Activated T-helper 17 cell treated with anti-CD3 and anti-CD28 coated beads, Interleukin-2, amount 50 U/mL, for 72 hours (primary cell): ENCODE measurements at places on chromosomes 12 and 14.

DNA sequence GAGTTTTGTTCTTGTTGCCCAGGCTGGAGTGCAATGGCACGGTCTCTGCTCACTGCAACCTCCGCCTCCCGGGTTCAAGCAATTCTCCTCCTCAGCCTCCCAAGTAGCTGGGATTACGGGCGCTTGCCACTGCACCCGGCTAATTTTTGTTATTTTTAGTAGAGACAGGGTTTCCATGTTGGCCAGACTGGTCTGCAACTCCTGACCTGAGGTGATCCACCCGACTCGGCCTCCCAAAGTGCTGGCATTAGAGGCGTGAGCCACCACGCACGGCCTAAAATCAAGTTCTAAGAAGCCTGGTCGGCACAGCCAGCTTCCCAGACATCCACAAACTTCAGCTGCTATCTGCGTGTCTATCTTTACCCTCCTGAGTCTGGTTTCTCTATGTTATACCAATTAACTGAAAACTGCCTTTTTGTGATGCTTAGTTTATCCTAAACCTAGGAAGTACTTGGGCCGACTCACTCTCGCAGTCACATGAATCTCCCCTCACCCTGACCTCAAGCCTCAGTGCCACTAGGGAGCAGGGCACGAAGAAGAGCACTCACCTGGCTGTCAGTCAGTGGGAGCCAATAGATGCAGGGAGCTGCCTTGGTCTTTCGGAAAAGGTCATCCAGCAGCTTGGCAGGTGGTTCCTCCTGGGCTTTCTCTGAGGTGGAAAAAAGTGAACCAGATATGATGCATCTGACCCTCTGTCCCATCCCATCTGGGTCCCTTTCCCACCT lies 3.4 kb upstream of the CDH24 start:
- ATAC-seq, result no peak

DNA sequence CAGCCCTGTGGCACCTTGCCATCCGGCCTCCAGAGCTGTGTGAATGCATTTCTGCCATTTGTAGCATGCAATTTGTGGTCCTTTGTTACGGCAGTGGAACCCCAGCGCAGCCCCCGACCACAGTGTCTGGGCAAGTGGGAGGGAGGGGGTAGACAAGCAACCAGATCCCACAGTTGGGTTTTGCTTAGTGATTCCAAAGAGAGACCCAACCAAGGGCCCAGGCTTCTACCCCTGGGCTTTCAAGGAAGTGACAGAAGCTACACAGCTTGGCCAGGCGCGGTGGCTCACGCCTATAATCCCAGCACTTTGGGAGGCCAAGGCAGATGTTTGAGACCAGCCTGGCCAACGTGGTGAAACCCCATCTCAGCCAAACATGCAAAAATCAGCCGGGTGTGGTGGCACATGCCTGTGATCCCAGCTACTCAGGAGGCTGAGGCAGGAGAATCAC lies 17.8 kb downstream of the ZBTB42 start:
- ATAC-seq, result no peak

- ATAC-seq, result peak; percentile 68
Measured at GRCh38 chr12:110382683-110383082, 20.8 kb downstream of the ANAPC7 start.

DNA sequence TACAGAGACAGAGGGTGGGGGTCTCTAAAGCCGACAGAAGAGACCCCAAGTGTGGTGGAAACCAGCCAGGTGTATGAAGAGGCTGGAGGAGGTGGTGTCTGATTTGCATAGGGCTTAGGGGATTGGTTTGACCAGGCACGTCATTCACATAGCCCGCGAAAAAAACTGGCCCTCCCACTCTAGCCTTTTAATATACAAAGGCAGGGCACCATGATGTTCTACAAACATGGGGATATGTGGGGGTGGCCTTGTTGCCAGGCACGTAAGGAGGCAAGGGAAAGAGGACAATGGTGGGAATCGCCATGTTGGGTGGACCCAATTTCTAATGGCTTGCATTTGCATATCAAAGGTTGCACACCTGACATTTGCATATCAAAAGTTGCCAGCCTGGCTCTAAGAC lies 13.2 kb downstream of the LALBA start:
- ATAC-seq, result no peak

- no peak for ATAC-seq
Measured at GRCh38 chr12:57592551-57593165, 1.7 kb downstream of the PIP4K2C start.

DNA sequence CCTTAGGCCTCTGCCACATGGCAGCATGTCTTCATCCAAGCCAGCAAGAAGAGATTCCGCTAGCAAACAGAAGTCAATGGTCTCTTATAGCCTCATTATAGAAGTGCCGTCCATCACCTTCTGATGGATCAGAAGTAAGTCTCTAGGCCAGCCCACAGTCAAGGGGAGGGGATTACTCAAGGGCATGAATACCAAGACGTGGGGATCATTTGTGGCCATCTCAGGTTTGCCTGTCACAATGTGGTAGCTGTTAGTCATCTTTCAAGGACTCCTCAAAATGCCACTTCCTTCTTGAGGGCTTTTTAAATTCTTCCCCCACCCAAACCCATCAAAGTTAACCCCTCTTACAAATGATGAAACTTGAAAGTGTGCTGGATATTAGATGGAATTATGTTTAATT lies 8.1 kb upstream of the ADCY6 start:
- peak; percentile 92 for ATAC-seq

- no peak for ATAC-seq
Measured at GRCh38 chr14:52020161-52020714, 30.9 kb downstream of the RTRAF start.

- peak; percentile 94 for ATAC-seq
Measured at GRCh38 chr12:88241862-88242570, 99.9 kb downstream of the TMTC3 start.

DNA sequence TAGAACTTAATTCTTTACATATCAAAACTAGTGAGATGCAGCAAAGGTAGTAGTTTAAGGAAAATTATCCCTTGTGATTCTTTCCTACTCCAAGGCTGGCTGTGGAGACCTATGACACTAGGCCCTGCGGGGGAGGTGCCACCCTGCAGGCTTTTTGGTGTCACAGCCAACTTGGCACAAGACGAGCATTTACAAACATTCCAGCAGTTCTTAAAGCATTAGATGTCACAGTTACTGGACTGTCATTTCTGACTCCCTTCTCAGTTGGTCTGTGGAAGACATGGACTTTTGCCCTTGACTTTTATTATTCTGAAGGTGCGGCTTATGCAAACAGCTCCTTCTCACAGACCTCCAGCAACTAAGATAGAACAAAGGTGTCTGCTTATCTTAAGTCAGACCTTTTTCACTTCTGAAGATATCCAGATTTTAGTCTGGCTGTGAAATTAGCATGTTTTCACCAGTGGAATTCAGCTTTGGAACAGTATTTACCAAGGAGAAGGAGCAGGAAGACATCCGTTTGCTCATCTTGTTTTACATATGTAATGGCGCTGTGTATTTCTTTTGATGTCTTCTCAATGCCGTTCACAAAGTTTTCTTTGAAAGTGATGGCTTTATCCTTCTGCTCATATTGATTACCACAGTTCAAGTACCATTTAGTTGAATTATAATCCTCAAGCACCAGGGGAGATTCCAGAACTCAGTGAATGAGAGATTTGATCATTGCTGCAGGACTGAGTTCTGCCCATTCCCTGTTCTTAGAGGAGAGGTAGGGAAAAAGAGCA lies 17.9 kb downstream of the SRGAP1 start:
- ATAC-seq, result no peak

- ATAC-seq, result no peak
Measured at GRCh38 chr14:71694591-71695530, 237.4 kb upstream of the RGS6 start.

- ATAC-seq, result no peak
Measured at GRCh38 chr14:43872752-43873655, 634.1 kb downstream of the FSCB start.

DNA sequence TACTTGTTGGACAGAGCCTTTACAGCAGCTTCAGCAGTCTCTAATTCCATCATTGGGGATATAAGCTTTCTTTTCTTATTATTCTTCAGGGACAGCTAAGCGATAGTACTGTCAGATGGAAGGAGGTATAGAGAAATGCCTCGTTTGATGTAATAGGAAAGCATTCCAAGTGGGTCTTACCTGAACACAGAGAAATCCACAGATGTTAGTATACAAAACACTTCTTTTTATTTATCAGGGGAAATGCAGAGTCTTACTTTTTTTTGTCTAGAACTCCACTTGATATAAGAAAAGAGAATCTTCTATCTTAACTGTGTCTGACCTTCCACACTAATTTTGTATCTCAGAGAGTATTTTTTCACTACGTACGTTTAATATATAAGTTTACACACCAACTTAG lies 1.9 kb downstream of the SYT1 start:
- no peak for ATAC-seq

DNA sequence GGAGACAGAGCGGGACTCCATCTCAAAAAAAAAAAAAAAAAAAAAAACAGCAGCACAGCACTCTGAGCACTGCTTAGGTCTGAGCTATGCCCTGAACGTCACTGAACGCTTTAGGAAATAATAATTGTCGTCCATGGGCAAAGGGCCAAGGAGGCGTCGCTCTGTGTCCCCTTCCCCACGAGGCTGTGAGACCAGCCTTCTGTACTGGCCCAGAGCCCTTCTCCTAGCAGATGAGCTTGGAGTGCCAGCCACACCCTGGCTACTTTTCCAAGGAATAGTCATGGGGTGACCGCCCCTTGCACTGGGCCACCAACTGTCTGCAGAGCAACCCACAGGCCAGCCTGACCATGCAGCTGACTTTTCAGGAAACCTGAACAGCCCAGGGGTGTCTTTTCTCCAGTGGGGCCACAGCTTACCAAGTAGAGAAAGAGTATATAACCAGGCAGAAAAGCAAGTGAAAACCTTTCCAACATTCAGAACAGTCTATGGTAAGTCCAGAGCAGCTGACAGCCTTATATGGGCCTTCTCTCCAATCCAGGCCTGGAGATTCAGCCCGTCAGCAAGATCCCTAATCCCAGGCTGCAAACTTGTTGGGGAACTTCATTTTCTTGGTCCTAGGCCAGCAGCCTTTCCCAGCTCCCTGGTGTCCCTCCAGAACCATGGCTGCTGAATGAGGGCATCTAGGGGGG lies 28.5 kb downstream of the CD9 start:
- no peak for ATAC-seq

- ATAC-seq, result no peak
Measured at GRCh38 chr12:127550271-127550670, 716.7 kb upstream of the TMEM132C start.

- no peak for ATAC-seq
Measured at GRCh38 chr14:55328317-55328716, 57.1 kb downstream of the FBXO34 start.

DNA sequence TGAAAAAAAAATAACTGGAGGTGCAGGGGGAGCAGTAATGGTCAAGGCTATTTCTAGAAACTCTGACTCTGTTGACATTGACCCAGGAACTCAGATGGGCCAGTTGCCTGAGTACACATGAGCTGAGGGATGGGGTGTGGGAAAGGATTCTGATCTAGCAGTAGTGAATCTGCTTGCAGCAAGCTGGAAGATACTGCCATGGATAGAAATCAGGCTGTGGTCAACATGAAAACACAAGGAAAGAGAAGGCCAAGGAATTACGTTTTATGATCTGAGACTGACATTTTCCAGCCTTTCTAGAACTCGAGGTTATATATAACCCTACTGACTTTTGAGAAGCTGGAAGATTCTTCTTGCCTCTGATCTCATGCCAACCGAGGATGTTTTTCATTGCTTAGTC lies 90.0 kb downstream of the ANO6 start:
- no peak for ATAC-seq

DNA sequence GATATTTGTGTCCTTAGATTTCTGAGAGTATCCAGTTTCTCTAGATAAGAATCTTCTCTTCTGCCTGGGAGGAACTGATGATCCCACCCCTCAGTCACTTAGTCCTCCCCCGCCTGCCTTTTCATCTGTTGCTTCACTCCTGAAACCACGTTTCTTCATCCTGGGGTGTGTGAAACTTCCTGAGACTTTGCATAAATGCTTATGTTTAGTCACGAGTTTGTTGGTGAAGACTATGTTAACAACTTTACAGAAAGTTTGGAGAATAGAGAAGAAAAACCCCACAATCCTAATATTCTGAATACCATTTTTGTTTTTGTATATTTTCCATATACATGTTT lies 33.2 kb downstream of the MARK3 start:
- ATAC-seq, result peak; percentile 74

- ATAC-seq, result no peak
Measured at GRCh38 chr14:96805956-96806355, 8.8 kb downstream of the VRK1 start.

- ATAC-seq, result no peak
Measured at GRCh38 chr12:70549340-70550179, 87.7 kb downstream of the PTPRB start.

- peak; percentile 82 for ATAC-seq
Measured at GRCh38 chr12:104219908-104220404, 4.4 kb downstream of the TXNRD1 start.

- no peak for ATAC-seq
Measured at GRCh38 chr12:38053113-38053512, 263.5 kb upstream of the ALG10B start.

- no peak for ATAC-seq
Measured at GRCh38 chr14:103189481-103190470, 66.5 kb downstream of the TNFAIP2 start.

DNA sequence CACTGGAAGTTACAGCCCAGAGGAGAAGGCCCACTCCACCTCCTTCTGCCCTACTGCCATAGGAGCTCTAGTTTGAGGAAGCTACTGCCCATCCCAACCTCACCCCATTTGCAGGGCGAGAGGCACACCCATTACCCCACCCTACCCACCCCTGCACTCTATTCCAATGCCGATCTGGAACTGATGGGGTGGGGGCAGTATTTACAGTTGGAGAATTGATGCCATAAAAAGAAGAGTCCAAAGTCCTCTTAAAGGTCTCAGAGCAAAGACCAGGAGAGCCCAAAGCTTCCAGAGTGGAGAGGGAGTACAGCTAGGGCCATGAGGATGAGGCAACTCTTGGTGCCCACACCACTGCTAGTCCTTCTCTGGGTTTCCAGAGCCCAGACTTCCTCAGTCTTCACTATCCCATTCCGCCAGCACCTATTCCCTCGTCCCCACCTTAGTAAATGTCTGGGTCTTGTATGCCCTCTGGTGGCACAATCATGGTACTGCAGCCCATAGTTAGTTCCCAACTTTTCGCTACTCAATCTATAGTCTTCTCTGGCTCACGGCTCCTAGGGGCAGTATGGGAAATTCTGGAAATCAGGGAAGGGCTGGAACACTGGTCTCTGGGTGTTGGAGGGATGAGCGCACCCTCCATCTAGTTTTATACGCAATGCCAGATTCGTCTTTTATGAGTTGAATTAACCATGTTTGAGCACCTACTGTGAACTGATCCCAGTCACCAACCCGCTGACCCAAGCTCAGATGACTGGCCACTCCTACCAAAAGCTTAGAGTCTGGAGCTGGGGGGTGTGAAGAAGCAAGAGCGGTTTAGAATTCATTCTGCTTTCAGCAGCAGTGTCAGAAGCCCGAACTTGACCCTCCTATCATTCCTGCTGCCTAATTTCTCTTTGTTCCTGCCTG lies 6.9 kb upstream of the ADCY6 start:
- peak; percentile 73 for ATAC-seq
